ENCODE measurements at places on chromosomes 2 and 18.

- DNase-seq: peak; percentile 82
Observed at GRCh38 chr2:105373344-105373781, 25.5 kb downstream of the FHL2 start.

DNA sequence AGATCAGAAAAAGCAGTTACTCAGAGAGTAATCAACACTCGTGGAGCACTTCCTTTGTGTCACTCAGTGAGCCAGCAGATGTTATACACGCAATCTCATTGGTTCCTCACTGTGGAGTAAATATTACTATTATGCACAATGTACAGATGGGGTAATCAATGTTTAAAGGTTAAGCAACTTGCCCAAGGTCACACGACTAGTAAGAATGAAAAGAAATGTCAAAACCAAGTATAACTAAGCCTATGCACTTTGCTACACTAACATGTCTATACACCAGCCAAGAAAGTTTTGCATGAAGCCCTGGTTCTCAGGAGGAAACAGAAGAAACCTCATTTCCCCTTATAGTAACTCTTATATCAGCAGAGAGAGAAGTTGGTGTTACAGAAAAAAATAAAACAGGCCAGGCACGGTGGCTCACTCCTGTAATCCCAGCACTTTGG lies 5.4 kb downstream of the METTL21A start:
- no peak for DNase-seq

DNA sequence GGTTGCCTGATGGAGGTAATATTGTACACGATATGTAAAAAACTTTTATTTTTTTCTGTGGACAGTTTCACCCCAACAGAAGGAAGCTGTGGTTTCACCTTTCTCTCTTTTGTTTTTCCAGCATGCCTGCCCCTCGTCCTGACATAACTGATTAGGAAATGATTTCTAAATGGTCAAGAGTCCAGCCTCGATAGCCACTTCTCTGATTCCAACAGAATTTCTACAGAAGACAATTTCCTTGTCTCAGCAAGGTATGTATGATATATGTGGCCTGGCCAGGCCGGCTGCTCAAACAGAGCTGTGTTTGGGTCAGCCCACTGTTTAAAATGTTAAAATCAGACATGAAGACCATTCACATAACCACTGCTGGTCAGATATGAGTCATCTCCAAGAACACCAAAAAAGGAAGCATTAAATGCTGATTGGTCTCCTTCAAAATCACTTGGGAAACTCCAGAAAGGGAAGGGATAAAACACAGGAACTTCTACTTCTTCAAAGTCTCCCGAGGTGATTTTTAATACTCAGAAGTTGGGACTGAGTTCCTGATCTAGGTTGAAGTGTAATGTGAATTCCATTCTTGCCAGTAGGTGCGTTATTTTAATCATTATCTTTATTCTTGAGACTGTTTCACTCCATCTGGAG lies 22.3 kb downstream of the ATP8B1 start:
- no peak for DNase-seq

- no peak for DNase-seq
Observed at GRCh38 chr2:24269265-24269664, 91.1 kb downstream of the ITSN2 start.

DNA sequence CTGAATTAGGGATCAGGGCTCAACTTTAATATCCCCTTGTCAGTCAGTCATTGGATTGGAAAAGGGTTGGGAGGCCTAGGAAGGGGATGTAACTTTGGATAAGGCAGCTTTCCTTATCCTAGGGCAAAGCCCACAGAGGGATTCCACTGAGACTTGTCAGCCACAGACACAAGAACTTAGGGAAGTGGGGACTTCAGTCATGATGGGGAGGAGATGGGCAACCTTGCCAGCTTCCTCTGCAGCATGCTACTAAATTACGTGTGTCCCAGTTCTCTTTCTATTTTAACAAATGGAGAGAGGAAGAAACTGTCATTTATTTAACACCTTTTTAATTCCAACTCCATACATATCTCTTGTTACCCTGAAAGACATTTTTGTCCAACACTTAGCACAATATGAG lies 237.8 kb downstream of the WDR7 start:
- no peak for DNase-seq

GRCh38 chr2:237345411-237345810 lies 68.6 kb downstream of the COL6A3 start:
- DNase-seq: no peak

DNA sequence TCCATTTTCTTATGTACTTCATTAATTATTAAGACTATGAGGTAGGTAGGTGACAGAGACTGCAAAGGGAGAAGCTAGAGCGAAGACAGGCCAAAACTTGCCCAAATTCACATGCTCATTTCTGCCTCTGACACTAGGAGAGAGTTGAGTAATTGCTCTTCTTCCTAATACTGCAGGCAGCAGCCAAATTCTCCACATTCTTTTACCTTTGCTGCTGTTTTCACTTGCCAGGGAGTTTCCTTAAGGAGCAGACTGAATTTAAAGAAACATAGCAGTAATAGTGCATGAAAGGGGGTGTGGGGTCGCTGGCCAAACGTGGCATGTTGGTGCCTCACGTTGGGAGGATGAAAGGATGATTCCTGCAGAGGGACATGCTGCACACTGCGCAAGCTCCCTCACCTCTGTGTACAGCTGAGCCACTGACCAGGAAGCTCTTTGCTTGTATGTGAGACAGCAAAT lies 12.3 kb downstream of the CRIM1 start:
- DNase-seq: no peak

GRCh38 chr18:24540896-24541295 lies 80.5 kb downstream of the HRH4 start:
- no peak for DNase-seq

GRCh38 chr2:64910972-64911433 lies 78.2 kb upstream of the SLC1A4 start:
- DNase-seq: no peak

DNA sequence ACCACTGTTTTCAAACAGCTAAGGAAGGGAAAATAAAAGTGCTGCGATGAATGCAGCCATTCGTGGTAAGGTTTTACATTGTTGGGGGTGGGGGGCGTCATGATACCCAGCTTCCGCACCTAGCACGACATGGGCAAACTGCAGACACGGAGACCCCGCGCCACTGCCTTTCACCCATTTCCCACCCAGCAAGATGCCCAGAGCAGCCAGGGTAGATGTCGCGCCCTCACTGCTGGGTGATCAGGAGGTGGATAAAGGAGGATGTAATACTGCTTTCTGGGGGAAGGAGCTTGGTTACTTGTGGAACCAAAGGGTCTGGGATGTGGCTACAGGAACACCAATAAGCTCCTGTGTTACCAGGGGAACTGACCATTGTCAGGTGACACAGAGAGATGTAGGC lies 138.4 kb downstream of the ZNF516 start:
- DNase-seq: no peak

GRCh38 chr2:223779877-223780276 lies 57.5 kb downstream of the AP1S3 start:
- DNase-seq: no peak

DNA sequence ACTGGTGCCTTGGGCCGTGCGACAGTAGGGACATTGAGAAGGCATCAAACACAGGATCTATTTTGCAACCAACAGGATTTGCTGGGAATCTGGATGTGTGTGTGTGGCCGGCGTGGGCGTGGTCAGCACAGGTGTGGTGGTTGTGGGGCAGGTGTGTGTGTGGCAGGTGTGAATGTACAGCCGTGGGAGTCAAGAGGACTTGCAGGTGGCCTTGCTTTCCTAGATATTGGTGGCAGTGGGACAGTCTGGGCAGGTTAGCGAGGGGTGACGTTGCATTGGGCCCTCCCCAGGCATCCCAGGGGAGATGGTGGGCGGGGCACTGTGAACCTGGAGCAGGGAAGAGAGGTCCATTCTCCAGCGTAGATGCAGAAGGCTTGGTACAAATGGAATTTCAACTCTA lies 3.2 kb upstream of the LIMS2 start:
- DNase-seq: no peak

GRCh38 chr2:61421611-61422010 lies 49.3 kb downstream of the USP34 start:
- DNase-seq: no peak

DNA sequence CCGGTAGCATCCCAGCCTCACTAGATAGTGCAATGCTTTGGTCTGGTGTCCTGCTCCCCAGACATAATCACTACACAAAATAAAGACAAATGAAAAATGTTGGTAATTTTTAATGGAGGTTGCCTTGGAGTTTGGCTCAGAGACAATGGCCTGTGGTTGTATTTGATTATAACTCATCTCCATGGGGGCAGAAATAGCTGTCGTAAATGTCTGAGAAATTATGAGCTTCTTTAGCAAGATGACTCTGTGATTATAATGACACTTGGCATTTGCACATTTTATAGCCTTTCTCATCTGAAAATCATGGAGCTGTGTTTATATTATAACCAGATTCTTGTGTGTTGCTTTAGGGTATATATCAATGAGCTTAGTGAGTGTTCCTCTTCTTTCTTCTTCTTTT lies 1779.7 kb upstream of the CELF4 start:
- DNase-seq: no peak

- DNase-seq: peak; percentile 56
Observed at GRCh38 chr18:75172299-75173124, 36.4 kb downstream of the PTGR3 start.

DNA sequence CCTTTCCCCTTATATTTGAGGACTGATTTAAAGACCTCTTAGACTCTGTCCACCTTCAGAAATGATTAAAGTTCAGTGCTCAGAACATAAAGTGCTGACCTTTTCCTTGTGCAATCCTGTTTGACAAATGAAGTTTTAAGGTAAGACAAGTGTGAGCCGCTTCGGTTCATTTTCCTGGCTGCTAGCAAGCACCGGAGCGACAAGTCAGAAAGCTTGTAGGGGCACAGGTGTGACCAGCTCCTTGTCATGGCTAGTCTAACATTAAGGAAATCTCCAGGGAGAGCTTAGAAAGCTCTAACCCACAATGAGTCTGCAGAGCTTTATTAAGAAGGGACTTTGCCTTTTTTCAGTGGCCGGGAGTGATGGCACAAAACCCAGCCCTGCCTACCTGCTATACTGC lies 2.3 kb upstream of the NCKAP5 start:
- no peak for DNase-seq

DNA sequence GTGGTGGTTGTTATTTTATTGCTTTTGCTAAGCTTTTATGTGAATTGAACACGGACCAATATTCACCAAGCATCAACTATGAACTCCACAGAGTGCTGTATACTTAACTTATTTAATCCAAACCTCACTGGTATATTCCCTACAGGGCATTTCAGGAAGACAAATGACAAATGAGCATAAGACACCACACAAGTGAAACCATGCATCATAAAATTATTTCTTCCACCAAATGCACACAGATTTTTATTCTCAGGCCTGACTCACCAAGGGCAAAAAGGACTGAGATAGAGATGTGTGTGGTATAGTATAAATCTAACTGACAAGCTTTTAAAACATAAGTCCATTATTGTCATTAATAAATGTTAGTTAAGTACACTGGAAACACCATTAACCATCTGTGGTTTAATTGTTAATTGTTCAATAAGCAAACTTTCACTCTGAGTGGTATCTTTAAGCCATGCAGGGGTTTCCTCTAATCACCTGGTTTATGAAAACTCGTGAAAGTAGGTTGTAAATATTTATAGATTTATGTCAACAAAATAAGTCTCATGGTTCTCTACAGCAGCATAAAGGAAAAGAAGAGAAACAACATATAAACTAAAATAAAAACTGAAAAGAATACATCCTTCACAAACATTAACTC lies 77.6 kb upstream of the CRIM1 start:
- no peak for DNase-seq

- no peak for DNase-seq
Observed at GRCh38 chr2:220165401-220165800, 538.0 kb downstream of the SLC4A3 start.

- no peak for DNase-seq
Observed at GRCh38 chr18:58502628-58503027, 126.3 kb downstream of the ALPK2 start.

DNA sequence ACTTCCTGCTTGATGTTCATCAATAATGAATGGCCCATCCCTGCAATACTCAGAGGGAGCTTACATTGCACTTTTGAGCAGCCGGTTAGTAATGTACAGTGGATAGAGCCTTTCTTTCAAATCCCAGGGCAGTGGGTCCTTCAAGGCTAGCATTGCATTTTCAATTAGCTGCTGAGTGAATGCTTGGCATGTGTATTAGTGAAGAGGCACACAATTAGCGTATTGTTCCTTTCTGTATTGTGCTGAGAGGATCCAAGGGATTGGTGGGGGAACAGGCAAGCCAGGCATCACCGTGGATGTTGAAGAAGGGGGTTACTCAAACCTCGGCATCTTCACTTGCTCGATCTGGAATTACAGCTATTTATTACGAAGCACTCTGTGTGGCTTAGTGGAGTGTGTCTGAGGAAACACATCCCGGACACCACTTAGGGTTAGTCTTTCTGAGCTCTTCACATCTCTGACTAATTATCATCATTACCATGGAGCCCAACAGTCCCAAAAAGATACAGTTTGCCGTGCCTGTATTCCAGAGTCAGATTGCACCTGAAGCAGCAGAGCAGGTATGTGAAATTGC lies at the start of gene PPP1R1C:
PPP1R1C (plus strand) TSS at position 222 of the 574 bp plus-strand sequence; CDS start at position 480, 258 bp downstream.
- no peak for DNase-seq

DNA sequence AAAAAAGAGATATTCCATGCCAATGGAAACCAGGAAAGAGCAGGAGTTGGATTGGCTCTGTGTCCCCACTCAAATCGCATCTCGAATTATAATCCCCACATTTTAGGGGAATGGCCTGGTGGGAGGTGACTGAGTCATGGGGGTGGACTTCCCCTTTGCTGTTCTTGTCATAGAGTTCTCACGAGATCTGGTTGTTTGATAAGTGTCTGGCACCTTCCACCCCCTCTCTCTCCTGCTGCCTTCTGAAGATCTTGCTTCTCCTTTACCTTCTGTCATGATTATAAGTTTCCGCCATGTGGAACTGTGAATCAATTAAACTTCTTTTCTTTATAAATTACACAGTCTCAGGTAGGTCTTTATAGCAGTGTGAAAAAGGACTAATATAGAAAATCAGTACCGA lies 355.6 kb downstream of the NBAS start:
- DNase-seq: no peak

DNA sequence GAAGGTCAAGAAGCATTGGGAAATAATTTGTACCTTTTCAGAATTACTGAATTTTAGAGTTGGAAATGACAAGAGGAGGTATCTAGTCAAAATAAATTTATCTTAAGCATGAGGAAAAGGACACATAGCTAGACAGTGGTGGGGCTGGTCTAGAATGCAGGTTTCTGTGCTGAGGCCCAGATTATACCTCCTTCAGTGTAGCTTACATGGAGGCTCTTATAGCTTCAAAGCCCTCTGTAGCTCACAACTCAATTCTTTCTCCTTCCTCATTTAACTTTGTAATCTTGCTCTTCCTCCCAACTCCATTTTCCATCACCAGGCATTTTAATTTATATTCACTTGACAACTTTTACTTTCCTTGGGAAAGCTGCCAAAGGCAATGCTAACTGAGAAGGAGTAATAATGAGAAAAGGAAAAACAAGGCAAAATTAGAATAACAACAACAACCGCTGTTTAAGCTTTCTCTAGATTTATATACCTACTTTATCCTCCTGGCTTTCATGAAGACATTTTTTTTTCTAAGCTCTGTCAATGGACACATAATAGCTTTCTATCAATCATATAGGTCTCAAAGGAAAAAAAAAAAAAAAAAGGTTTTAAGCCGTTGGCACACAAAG lies 58.5 kb downstream of the CLHC1 start:
- no peak for DNase-seq

GRCh38 chr2:37232131-37232933 lies 874 bp downstream of the NDUFAF7 start:
- DNase-seq: no peak

- DNase-seq: no peak
Observed at GRCh38 chr2:175310813-175311504, 129.4 kb upstream of the ATP5MC3 start.
